Activated naive CD4-positive, alpha-beta T cell treated with anti-CD3 and anti-CD28 coated beads for 36 hours (primary cell): ENCODE measurements at places on chromosomes 1 and 21. TPM values are rescaled to one million over a fixed set of nuclear protein-coding genes. Genes with fewer than 3 reads are reported as not detected.

Gene HAPLN2
- total RNA-seq = 0.55 TPM

Gene ITGB2
- total RNA-seq = 185 TPM

Gene KCNE2
- not detected for total RNA-seq

Gene RNF223
- total RNA-seq = not detected

Gene HCN3
- total RNA-seq = 1.6 TPM

Gene KCNK2
- total RNA-seq = not detected

Gene FCAMR
- not detected for total RNA-seq

Gene CHI3L1
- 0.24 TPM for total RNA-seq

Gene PADI1
- total RNA-seq = not detected

Gene OR2T2
- total RNA-seq = not detected

Gene LRRC53
- not detected for total RNA-seq

Gene BTF3L4
- 38.7 TPM for total RNA-seq

Gene TFB2M
- 11.1 TPM for total RNA-seq

Gene SPRR1B
- total RNA-seq = not detected

Gene SLC9C2
- not detected for total RNA-seq

Gene OR2T35
- not detected for total RNA-seq

Gene HJV
- not detected for total RNA-seq

Gene OR2L8
- not detected for total RNA-seq

Gene PRAMEF13
- not detected for total RNA-seq
